ENCODE measurements at places on chromosomes 2 and 18. TPM values are rescaled to one million over a fixed set of nuclear protein-coding genes. Genes with fewer than 3 reads are reported as not detected.

DNA sequence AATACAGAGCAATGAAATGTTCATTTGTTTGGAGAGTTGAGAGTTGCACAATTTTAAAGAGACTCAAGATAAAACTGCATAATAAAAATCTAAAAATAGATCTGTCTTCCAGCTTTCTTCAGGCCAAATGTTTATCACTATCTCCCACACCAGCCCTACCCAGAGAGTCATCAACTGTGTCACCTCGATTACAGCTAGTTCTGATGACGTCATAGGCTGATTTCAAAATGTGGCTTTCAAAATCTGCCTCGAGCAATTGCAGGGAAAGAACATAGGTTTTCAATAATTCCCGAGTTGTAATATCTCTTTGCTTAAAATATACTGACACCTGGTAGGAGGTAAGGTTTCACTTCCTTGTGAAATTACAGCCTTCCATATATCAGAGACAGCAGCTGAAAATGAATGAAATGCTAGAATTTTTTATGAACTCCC lies 677.6 kb upstream of the ID2 start:
- peak; percentile 84 for DNase-seq

DNA sequence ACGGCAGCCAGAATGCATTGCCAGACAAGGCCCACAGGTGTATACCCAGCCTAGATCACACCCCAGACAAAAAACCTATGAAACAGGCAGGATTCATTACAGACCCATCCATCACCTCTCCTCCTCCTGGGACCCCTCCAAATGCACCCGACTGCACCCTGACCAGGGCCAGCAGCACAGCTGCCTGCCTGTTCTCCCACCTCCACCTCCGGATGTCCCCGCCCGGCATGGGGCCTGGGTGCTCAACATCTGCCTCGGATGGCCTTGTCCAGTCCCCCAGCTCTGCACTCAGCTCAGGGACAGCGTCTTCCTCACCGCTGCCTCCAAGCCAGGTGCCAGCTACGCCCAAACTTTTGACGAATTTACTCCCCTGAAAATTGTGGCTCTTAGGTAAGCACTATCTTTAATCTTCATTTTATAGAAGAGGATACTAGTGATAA lies 91.1 kb downstream of the TPO start:
- peak; percentile 62 for DNase-seq

- DNase-seq: no peak
Measured at GRCh38 chr2:130352237-130352636, 3.6 kb upstream of the PTPN18 start.

DNA sequence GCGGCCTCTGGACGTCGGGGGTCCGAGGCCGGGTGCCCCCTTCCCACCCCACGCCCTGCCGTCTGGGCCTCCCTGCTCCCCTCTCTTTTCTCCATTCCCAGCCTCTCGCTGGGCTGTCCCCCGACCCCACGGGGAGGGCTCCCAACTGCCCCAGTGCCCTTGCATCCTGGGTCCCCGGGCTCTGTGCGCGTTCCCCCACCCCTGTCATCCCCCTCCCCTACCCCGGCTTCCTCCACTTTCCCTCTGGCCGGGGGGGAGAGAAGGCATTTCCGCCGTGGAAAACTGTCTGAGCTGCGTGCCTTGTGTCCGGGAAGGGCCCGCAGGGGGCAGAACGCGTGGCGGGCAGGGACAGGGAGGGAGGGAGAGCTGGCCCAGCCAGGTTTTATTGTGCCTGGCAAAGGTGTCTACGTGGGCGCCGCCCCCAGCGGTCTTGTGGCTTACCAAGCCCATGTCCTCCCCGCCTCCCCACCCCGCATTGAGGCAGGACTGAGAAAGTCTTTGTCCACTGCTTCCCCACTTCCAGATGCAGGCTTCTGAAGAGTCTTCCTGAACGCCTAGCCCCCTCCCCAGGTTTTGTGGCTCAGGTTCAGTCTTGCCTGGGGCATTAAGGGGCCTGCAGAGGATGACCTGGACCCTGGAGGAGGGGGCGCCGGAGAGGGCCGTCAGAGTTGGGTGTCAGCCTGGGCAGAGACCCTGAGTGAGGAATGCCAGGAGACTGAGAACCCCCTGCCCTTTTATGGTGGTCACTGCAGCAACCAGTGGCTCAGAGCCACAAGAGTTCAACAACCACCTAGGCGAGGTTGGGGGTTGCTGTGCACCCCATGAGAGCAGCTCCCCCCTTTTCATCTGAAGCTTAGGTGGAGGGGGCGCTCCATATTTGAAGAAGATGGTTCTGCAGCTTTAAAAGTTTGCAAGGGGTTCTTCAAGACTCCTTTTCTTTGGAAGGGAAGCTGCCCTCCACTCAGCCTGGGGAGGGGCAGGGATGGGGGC lies 1.3 kb downstream of the ITM2C start:
- DNase-seq: no peak

DNA sequence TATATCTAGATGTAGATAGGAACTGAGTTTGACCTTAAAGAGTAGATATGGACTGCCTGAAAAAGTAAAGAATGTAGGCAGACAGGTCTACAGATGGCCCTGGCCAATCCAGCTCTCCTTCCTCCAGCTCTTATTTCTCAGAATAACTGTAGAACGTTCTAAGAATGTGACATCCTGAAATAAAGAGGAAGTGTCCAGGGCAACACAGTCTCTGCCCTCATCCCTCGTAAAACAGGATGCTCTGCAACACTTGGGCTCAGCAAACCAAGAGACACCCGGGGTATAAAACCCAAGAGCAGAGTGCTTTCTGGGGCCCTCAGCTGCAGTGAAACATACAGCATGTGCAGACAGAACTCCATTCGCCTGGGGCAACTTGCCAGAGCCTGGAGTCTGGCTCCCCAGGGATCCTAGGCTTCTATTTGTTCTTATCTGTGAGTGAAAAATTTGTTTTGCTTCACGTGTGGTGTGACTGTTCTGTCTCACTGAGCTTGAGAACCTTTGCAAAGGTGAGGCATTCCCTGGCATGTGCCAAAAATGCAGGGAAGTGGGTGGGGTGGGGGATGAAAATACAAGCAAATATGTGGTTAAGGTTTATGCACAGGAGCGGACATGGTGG lies 401.0 kb downstream of the SETBP1 start:
- DNase-seq: no peak

SERPINB12 gene
- polyA plus RNA-seq: not detected

HJURP gene
- polyA plus RNA-seq: 3.0 TPM

GRCh38 chr2:71243634-71244301 lies 16.9 kb upstream of the PAIP2B start:
- no peak for DNase-seq

MYL1 gene
- 4.8 TPM for polyA plus RNA-seq

DNA sequence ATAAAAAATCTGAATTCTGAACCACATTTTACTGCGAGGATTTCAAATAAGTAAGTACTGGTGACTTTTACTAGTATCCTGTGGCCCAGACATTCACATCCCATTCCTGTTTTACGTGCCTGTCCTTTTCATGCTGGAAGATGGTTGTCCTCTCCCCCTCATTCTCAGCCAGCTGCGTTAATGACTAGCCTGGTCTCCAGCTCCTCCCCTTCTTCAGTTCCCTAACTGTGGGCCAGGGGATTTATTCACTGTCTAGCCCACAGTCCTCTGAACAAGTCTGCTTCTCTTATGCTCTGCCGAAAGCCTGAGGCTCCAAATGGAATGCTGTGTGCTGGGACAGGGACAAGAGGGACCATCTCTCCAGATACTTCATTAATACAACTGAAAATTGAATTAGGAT lies 373.9 kb downstream of the PTPRM start:
- no peak for DNase-seq
